ENCODE measurements at places on chromosomes 5 and 9.

DNA sequence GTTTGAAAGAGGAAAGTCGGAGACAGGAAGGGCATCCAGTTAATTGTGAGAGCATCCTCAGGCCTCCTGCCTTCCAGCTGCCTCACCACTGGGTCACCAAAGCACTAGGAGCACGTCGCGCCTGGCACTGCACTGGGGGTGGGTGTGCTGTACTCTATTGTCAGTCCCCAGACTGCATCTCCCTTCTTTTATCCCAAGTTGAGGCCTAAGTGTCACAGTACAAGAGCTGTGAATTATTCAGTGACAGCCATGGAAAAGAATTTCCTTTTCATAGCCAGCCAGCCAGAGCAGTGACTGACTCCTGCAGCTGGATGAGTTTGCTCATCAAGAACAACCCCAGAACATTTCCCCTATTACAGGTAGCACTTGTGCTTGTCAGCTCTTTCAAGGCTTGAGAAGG is 16.3 kb downstream of the CLTA start:
- DNase-seq: no peak

DNA sequence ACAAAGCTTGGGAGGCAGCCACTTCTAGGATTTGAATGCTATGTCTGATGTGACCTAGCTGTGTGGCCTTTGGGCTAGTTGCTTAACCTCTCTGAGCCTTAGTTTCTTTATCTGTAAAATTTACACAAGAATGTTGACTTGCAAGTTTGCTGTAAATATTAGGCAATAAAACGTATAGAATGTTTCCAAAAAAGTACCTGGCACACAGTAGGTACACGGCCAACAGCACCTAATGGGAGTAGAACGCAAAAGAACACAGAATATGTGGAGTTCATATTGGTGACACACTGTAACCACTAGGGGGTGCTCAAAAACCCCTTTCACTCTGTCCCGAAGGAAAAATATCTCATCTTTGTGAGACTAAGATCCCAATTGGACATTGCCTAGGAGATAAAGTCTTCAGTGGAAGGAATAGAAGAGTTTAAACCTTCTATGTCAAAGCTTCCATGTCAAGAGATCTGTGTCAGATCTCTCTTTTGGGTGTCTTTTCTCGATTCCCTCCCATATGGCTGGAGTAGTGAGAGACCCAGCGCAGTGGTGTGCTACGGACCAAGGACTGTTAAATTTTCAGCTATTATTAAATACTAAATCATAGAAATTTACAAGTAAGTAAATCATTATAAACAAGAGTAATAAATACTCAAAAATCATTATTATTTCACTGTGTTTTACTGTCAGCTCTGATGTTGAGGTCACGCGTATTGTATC is 145.4 kb upstream of the RAD23B start:
- peak; percentile 24 for DNase-seq

DNA sequence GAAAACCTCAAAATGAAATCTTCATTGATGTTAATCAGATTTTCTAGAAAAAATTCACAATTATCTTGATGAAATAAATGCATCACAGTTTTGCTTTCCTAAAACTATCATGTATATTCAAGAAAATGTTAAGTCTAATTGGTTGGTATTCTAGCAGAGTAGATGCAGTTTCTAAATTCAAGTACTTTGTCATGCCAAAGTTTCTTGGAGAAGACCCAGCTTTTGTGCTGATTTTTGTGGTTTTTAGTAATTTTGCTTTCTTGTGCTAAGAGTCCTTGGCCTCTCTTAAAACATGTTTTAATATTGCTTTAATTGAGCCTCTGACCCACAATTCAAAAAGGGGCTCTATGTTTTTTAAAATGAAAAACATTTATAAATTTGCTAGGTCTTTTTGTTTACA is 924.8 kb upstream of the PTPRD start:
- no peak for DNase-seq

DNA sequence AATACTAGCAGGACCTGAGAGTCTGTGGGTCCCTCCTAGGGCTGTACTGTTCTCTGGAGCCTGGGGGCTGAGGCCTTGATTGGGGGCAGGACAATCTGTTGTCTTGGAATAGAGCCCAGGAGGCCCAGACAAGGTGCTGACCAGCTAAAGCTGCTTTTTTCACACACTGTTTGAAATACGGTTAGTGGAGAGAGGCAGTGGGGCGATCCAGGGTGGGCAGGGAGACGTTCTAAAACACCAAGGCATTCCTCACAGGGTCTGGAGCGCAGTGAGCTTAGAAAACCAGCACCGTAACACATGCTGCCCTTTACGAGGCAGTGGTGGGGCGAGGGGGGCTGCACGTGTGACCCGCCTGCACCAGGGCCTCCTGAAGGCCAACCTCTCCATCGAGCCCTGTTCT is 55.1 kb downstream of the EHMT1 start:
- no peak for DNase-seq

DNA sequence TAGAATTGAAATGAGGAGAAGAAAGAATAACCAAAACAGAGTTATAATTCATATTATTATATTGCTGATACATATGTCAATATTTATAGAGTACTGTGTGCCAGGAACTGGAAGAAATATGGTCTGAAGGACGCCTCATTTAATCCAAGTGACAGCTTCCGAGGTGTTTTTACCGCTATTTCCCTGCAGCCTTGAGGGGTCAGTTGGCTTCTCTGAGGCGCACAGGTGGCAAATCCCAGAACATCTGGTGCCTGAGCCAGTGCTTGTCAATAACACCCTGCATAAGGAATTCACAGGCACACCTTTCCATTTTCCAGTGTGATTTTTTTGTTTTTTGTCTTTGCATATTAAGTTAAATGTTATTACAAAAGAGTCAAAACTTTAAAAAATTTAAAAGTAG is 43.3 kb upstream of the CTSL start:
- DNase-seq: no peak

- DNase-seq: peak; percentile 58
Observed at GRCh38 chr5:160434022-160434531, 12.4 kb downstream of the PTTG1 start.

GRCh38 chr9:91920630-91921350 is 29.2 kb downstream of the ROR2 start:
- DNase-seq: no peak

DNA sequence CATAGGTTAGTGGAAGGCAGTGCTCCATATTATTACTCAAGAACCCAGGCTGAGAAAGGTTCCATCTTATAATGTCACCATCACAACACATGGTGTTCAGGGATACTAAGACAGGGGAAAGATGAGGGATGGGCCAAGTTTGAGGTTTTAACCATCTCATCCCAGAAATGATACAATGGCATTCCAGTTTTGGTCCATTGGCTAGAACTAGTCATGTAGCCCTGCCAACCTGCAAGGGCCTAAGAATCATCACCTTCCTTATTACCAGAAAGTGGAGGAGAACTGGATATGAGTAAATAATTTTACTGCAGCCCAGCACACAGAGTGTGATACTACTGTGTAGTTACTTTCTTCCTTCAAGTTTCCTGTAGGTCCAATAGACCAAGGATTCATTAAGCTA is 144.5 kb upstream of the ABCA1 start:
- DNase-seq: no peak

GRCh38 chr9:28770226-28770625 is 1196.9 kb upstream of the C9orf72 start:
- DNase-seq: no peak

- DNase-seq: no peak
Observed at GRCh38 chr5:73318308-73318719, 130.3 kb downstream of the FOXD1 start.

GRCh38 chr5:66985417-66985816 is 211.2 kb downstream of the CD180 start:
- DNase-seq: no peak

- DNase-seq: no peak
Observed at GRCh38 chr5:173852790-173853359, 35.3 kb upstream of the CPEB4 start.

DNA sequence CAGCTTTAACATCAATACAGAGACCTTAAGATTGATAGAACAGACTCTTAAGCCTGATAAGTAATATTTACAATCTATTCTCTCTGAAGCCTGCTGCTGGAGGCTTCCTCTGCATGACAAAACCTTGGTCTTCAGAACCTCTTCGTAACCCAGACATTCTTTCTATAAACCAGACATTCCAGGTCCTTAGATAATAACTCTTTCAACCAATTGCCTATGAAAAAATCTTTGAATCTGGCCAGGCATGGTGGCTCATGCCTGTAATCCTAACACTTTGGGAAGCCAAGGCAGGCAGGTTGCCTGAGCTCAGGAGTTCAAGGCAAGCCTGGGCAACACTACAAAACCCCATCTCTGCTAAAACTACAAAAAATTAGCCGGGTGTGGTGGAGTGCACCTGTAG is 327.8 kb downstream of the ENC1 start:
- no peak for DNase-seq

DNA sequence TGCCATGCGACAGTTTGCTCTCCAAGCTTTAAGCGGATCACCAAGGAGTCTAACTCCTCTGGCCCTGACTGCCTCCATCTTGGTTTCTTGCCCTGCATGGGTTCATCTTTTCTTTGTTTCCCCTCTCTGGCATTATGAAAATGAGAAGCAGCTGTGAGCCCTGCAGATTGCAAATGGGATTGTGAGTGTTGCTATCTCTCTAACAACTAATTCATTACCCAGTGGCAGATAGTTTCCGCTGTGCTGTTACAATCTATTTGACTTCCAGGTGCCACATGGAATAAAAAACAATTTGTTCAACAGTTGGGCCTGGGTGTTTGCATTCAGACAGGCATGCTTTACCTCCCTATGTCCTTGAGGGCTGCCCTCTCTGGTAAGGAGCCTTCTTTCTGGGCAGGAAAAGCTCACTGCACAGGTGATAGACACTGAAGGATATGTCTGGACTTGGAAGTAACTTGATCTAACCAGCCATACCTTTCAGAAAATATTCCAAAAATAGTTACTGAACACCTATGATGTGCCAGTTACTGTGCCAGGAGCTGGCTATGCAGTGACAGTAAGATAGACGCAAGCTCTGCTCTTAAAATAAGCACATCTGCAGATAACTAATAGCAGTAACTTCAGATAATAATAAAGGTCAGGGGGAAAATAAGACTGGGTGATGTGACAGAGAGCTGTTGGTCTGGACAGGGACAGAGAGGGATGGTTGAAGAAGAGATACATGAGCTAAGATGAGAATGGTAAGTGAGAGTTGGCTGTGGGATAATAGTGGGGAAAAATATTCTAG is 40.1 kb downstream of the GRIA1 start:
- DNase-seq: no peak

DNA sequence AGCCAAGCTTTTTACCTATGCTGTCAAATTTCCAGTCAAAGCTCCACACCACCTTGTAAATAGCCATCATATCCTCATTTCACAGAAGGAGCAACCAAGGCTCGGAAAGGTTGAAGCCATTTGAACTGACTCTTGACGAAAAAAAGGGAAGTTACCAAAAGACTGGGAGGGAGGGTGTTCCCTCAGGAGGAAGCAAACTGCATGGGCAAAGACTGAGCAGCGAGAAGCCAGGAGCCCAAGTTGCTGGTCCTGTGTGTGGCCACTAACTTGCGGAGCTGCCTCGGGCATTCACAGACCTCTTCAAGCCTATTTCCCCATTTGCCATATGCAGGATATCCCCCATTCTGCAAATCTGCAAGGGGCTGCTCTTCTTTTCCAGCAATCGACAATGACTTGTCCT is 37.4 kb downstream of the TTLL11 start:
- DNase-seq: no peak

- DNase-seq: no peak
Observed at GRCh38 chr9:95635986-95636671, 119.4 kb upstream of the PTCH1 start.

- no peak for DNase-seq
Observed at GRCh38 chr9:109166771-109167601, at the start of gene FRRS1L. Gene FRRS1L (minus strand): TSS chr9:109167249. CDS start chr9:109167138, 111 bp downstream.

DNA sequence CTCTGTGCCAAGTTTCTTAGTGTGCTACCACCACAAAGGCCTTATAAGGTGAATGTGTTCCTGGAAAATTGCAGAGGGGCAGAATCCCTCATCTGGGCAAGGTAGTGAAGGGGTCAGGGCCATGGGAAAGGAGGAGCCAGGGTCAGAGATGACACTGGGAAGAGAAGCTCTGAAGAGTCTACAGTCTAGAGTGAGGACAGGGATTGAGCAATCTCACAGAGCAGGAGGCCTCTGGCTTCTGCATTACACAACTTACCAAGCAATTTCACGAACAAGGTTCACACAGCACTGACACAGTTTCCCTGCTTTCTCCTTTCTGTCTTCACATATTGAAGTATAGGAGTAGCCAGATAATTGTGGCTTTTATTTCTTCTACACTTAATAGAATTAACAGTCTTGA is 24.5 kb upstream of the IDNK start:
- DNase-seq: no peak

DNA sequence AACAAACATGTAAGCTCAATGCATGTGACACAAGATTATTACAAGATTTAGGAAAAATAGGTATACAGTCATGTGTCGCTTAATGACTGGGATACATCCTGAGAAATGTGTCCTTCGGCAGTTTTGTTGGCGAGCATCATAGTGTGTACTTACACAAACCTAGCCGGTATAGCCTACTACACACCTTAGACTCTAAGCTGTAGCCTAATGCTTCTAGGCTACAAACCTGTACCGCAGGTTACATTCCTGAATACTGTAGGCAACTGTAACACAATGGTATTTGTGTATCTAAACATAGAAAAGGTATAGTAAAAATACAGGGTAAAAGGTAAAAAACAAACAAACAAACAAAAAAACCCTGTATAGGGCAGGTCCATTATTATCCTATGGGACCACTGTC is 27.7 kb downstream of the MSX2 start:
- DNase-seq: no peak

- DNase-seq: no peak
Observed at GRCh38 chr9:75885652-75886051, 4.8 kb upstream of the PCSK5 start.

DNA sequence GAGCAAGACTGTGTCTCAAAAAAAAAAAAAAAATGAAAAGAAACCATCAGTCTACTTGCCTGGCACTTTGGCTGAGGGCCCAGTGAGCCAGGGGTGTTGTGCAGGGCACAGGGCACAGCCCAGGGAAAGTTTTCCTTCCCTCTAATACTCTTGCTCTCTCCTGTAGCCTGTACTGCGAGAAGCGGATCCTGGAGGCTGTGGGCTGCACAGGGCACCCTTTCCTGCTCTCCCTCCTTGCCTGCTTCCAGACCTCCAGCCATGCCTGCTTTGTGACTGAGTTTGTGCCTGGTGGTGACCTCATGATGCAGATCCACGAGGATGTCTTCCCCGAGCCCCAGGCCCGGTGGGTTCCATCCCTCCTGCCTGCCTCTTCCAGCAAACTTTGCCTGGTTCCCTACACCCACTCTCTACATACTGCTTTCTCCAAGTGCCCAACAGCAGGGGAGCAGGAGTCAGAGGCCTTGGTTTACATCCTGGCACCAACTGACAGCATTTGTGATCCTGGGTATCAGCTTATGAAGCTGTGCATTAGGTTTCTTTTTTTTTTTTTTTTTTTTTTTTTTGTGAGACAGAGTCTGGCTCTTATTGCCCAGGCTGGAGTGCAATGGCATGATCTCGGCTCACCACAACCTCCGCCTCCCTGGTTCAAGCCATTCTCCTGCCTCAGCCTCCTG is 7.2 kb downstream of the ZDHHC12 start:
- DNase-seq: no peak

GRCh38 chr5:52810426-52810825 is 22.7 kb downstream of the ITGA1 start:
- DNase-seq: no peak
